GM12878 (cell line): ENCODE measurements at places on chromosomes 1 and 21. TPM values are rescaled to one million over a fixed set of nuclear protein-coding genes. Genes with fewer than 3 reads are reported as not detected.

DNA sequence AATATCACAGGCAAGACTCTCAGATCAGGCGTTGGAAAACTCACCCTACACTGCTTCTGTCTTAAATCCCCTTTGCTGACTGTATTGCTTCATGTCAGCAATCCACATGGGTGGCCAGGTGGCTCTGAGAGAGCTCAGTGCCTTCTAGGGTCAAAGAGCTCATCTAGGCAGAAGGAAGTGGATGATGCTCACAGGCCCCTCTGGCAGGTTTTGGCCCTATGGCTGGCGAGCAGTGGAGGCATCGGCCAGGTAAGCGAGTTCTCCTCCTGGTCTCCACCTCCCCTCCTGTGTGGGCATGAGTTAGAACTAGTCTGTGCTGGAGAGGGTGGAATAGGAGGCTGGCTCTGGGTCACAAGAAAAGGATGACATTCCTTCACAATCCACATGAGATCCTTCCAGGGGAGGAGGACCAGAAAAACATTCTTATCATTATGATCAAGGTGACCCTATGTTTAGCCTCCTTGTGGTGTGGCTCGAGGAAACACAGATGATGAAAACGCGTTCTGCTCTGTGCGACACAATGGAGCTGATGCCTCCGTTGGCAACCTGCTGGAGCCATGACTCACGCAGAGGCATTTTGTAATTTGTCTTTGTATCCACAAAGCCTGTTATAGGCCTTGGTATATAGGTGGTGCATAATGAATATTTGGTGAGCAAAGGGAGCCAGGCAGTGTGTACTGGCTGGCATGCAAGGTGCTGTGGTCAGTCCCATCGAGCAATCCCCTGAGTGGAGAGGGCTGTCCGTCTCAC, 264.6 kb upstream of the RAB4A start:
- peaks cover 3% of the 10 kb centered on the region; the same call in 1 of the 2 replicates for H3K27me3 ChIP-seq
- H3K4me3 ChIP-seq = no peak overlapping the region
- H3K4me1 ChIP-seq = no peaks in the 10 kb centered on the region

GRCh38 chr1:43844114-43844513, 89.5 kb upstream of the ARTN start:
- no peaks in the 10 kb centered on the region for H3K27me3 ChIP-seq
- H3K4me3 ChIP-seq = no peak overlapping the region
- DNase-seq = no peak

GRCh38 chr1:6265151-6265550, 4.3 kb upstream of the GPR153 start:
- H3K27ac ChIP-seq = no peak overlapping the region
- DNase-seq = no peak
- H3K4me3 ChIP-seq = no peak overlapping the region
- H3K27me3 ChIP-seq = no peaks in the 10 kb centered on the region

DNA sequence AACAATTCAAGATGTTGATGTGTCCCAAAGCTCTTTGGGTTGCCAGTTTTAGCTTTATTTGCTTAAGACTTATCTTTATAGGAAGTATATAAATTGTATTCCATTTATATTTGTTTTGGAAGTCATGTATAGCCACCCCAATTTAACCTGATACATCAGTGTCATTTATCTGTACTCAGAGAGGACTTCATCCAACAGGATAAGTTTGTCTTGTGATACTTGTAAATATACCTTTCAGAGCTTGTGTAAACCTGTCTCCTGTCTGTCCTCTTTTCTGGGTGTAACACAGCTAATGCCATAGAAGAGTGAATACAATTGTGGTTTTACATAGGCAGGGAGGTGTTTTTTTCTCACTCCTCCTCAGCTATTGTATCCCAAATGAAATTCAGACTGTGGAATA, 10.4 kb downstream of the PTGFR start:
- no peak overlapping the region for H3K4me3 ChIP-seq
- no peaks in the 10 kb centered on the region for H3K36me3 ChIP-seq
- no peak overlapping the region for H3K27ac ChIP-seq
- DNase-seq = no peak
- no peaks in the 10 kb centered on the region for H3K27me3 ChIP-seq

CRP gene
- total RNA-seq = 0.54 and 0.72 TPM in 2 replicates

DNA sequence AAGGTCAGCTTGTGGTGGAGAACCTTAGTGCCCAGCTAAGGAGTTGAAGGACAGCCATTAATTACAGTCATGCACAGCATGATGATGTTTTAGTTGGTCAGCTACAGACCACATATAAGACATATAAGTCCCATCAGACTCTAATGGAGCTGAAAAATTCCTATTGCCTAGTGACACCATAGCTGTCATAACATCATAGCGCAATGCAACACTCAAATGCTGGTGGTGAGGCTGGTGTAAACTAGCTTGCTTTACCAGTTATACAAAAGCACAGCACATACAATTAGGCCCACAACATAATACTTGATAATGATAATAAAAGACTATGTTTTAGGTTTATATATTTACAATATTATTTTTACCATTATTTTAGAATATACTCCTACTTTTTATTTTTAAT, 4.0 kb downstream of the ECHDC2 start:
- H3K4me1 ChIP-seq = no peaks in the 10 kb centered on the region
- H3K27me3 ChIP-seq = no peaks in the 10 kb centered on the region
- H3K27ac ChIP-seq = no peak overlapping the region
- H3K4me3 ChIP-seq = no peak overlapping the region

DNA sequence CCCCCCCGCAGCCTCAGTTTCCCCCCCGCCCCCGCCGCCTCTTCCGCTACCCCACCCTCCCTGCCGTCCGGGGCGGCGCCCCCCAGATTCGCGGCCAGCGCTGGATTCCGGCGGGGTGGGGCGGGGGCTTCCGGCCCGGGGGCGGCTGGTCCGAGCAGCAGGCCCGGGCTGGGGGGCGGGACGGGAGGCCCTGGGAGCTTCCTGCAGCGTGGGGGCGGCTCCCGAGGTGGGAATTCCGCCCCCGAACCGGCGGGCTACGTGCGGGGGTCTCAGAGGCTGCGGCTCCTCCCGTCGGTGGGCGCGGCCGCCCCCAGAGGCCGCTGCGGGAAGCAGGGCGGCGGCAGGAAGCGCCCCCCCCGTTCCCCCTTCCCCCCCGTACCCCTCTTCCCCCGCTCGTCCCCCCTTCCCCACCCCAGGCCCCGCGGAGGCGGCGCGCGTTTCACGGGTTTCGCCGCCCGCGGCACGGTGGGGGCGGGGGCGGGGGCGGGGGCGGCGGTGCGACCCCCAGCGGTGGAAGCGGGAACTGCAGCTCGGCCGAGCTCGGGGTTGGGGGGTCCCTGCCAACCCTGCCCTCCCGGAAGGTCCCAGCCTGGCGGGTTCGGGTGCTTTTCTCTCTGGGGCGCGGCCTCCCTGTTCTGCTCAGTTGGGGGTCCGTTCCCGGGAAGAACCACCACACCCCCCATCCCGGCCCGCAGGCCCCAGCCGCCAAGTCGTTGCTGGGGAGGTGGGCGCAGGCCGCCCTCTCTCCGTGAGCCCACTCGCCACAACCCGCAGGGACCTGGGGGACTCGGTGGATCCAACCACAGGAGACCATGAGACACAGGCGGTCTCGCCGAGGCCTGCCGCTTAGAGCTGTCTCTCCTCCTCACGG, 76.3 kb downstream of the MORN1 start:
- no peaks in the 10 kb centered on the region for H3K27me3 ChIP-seq
- H3K27ac ChIP-seq = no peak overlapping the region
- no peaks in the 10 kb centered on the region; the same call in 1 of the 2 replicates for H3K36me3 ChIP-seq
- H3K4me3 ChIP-seq = peak overlapping the region; percentile 41; the same call in 1 of the 2 replicates

DNA sequence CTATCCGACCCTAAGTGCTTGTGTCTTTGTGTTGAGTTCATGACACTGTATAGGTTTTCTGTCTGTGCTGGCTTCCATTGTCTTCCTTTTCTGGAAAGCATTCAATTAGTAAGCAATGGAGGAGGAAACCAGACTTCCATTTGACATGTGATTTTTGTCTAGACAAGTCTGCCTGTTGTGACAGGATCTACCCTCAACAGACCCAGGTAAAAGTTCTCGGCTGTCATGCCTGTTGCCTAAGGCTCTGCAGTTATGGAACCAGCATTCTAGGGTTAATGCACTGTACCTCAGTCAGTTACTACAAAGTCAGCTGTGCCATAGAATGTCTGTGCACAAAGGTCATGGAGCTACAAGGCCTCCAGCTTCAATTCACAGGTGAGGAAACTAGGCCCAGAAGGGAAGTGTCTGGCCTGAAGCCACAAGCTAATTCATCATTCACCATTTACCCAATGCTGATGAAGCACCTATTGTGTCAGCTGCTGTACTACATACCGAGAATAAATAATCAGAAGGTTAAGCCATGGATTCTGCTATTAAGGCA, 72.3 kb downstream of the PLPP3 start:
- H3K27ac ChIP-seq = no peak overlapping the region
- H3K4me1 ChIP-seq = no peaks in the 10 kb centered on the region
- no peaks in the 10 kb centered on the region for H3K36me3 ChIP-seq
- DNase-seq = no peak
- H3K27me3 ChIP-seq = no peaks in the 10 kb centered on the region

DNA sequence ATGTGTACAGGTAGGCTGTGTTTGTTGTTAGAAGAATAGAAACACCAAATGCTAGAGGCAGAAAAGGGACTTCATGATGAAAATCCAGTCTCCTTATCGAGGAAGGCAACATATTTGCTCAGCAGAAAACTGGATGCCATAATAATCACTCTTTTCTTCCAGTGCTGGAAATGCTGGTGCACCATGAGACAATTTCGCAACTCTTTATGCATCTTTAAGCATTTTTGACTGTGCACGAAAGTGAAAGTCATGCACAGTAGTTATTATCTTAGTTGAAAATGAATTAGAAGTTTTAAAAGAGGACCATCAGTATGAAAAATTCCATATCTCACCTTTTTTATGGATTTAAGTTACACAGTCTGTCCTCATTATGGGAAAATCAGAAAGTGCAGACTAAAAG, 29.1 kb downstream of the SMYD2 start:
- H3K27me3 ChIP-seq = no peaks in the 10 kb centered on the region
- H3K4me3 ChIP-seq = 0 out of 2 replicates have a peak overlapping the region, but pooled peaks have one; percentile 22
- peaks cover 5% of the 10 kb centered on the region for H3K4me1 ChIP-seq
- no peak for DNase-seq

GRCh38 chr1:152917794-152918193, 9.4 kb downstream of the IVL start:
- H3K27ac ChIP-seq = no peak overlapping the region
- no peak for DNase-seq
- H3K4me1 ChIP-seq = no peaks in the 10 kb centered on the region
- no peaks in the 10 kb centered on the region for H3K27me3 ChIP-seq

GRCh38 chr1:233304489-233305102, 9.1 kb upstream of the PCNX2 start:
- H3K27me3 ChIP-seq = no peaks in the 10 kb centered on the region
- H3K4me3 ChIP-seq = no peak overlapping the region
- DNase-seq = no peak
- no peaks in the 10 kb centered on the region for H3K4me1 ChIP-seq

GRCh38 chr1:41122851-41123518, 101.5 kb upstream of the SLFNL1 start:
- no peaks in the 10 kb centered on the region for H3K27me3 ChIP-seq
- no peak for DNase-seq
- H3K27ac ChIP-seq = no peak overlapping the region
- H3K4me1 ChIP-seq = no peaks in the 10 kb centered on the region

TRIM45 gene
- 0.44 and 0.48 TPM in 2 replicates for total RNA-seq

GRCh38 chr1:86324130-86324822, 71.8 kb downstream of the ODF2L start:
- no peaks in the 10 kb centered on the region for H3K36me3 ChIP-seq
- no peak overlapping the region for H3K4me3 ChIP-seq
- DNase-seq = no peak
- no peak overlapping the region for H3K27ac ChIP-seq
- H3K27me3 ChIP-seq = no peaks in the 10 kb centered on the region

KRTAP21-2 gene
- total RNA-seq = not detected in 2 replicates

LINGO4 gene
- not detected in 2 replicates for total RNA-seq

DNA sequence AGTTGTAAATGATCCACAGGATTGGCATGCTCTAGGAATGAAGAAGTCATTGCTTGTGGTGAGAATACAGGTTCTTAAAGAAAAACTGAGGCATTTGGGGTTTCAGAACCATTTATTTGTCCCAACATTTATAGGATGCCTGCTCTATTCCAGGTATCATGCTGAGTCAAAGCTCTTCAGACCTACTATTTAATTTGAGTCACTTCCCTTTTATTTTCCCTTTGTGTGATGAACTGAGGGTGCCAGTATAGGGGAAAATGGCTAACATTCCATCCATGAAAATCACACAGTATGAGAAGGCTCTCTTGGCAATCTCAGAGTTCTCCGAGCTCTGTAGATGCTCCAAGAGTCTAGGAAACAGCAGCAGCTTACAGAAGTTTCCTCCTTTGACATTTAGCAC, 110.4 kb downstream of the RNF220 start:
- DNase-seq = no peak
- peaks cover 2% of the 10 kb centered on the region; the same call in 1 of the 2 replicates for H3K27me3 ChIP-seq
- H3K36me3 ChIP-seq = no peaks in the 10 kb centered on the region
- H3K4me1 ChIP-seq = no peaks in the 10 kb centered on the region
- H3K4me3 ChIP-seq = no peak overlapping the region
- H3K27ac ChIP-seq = no peak overlapping the region

DNA sequence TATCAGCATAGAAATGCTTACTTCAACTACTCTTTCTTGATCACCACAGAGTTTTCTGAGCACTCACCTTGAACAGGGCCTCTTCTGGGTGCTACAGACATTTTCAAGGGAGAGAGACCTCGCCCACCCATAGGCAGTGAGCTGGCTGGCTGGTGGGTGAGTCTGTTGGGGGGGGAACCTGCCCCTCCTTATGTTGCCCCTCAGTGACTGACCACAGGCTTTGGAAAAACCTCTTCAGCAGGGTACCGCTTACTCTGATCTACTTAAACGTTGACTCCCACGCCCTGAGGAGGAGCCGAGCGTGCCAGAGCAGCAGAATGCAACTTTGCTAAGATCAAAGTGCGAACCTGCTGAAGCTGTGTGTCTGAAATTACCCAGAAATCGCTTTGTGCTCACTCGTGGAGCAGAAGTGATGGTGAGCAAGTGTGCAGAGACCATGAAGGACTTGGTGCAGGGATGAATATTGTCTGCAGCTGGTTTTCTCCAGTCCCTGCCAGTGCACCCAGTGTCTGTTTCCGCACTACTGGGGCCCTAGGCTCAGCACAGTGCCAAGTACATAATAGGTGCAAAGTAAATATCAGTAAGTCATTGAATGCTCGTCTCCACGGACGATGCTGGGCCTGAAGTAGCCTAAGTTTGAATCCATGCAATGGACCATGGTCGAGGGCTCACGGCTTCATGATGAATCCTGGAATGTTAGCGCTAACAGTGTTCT, 158.7 kb upstream of the IRF2BP2 start:
- no peaks in the 10 kb centered on the region for H3K27me3 ChIP-seq
- H3K4me3 ChIP-seq = no peak overlapping the region
- H3K27ac ChIP-seq = peak overlapping the region; percentile 54; the same call in 1 of the 2 replicates
- DNase-seq = no peak

DNA sequence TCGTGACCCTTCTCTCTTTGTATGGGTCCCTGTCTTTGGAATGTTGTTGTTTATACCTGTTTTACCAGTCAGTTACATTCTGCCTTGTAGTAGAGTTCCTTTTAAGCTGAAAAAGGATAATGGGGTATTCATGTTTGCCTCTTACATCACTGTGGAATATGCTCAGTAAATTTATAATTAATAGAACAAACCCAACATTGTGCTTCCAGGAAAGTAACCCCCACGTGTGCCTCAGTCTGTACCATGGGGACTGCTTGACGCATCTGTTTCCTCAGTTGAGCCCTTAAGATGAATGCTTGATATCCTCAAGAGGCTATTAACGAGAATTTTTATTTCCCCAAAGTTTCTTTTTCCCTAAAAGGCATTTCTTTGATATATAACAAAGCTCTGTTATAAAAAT, 73.4 kb downstream of the ST6GALNAC3 start:
- no peak overlapping the region for H3K4me3 ChIP-seq
- DNase-seq = no peak
- no peak overlapping the region for H3K27ac ChIP-seq
- no peaks in the 10 kb centered on the region for H3K4me1 ChIP-seq
- 0 out of 2 replicates have a peak, but pooled peaks cover 2% of the 10 kb centered on the region for H3K27me3 ChIP-seq

CFAP74 gene
- total RNA-seq = not detected in 2 replicates
